ENCODE measurements at places on chromosomes 6 and 20.

GRCh38 chr6:35146453-35146852 is 5.3 kb upstream of the TCP11 start:
- no peak for DNase-seq

GRCh38 chr6:105872249-105872648 is 213.9 kb upstream of the PRDM1 start:
- DNase-seq: no peak

- DNase-seq: no peak
These were observed 20.4 kb downstream of the RAB23 start for GRCh38 chr6:57201718-57202117.

GRCh38 chr6:87259791-87260190 is 62.6 kb upstream of the SMIM8 start:
- no peak for DNase-seq

DNA sequence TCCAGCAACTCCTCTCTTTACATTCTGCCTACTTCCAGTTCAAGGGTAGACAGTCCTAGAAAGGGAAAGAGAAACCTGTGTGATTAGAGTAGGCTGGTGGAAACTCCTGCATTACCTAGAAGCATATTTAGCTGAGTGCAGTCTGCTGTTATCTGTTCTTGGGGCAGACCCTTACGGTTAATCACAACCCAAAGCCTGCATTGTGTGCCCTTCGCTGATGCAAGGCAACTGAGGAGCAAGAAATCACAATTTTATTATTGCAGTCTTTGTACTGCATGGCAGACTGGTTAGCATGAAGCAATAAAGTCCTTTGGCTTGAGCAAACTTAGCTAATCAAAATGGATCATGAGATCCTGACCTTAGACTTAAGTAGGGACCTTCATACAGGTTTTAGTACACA is 1.5 kb upstream of the GOPC start:
- no peak for DNase-seq

DNA sequence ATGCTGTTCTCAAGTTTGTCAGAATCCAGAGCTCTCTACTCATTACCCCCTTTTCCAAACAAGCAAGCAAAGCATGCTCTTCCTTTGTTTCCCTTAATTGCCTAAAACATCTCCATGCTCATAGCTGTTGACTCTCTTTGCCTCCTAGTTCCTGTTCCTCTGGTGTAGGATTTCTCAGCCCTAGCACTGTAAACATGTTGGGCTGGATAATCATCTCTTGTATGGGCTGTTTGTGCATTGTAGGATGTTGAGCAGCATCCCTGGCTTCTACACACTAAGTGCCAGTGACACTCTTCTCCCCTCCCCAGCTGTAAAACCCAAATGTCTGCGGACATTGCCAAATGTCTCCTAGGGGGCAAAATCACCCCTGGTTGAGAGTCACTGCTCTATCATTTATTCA is 14.0 kb downstream of the PPARD start:
- no peak for DNase-seq

DNA sequence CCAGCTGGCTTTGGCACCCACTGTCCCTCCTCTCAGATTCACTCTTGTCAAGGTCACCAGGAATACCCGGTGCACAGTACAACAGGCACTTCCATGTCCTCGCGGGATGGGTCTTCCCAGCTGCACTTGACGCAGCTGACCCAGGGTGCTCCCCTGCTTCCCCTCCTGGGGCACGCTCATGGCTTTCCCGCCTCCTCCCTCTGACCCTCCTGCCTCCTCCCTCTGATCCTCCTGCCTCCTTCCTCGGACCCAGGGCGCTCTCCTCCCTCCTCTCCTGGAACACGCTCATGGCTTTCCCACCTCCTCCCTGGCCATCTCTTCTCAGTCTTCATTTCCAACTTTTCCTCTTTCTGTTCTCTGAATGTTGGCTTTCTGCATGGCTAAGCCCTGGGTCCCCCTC is 42.1 kb downstream of the FAM209B start:
- DNase-seq: no peak

GRCh38 chr6:128333581-128334223 is 186.7 kb downstream of the PTPRK start:
- no peak for DNase-seq

DNA sequence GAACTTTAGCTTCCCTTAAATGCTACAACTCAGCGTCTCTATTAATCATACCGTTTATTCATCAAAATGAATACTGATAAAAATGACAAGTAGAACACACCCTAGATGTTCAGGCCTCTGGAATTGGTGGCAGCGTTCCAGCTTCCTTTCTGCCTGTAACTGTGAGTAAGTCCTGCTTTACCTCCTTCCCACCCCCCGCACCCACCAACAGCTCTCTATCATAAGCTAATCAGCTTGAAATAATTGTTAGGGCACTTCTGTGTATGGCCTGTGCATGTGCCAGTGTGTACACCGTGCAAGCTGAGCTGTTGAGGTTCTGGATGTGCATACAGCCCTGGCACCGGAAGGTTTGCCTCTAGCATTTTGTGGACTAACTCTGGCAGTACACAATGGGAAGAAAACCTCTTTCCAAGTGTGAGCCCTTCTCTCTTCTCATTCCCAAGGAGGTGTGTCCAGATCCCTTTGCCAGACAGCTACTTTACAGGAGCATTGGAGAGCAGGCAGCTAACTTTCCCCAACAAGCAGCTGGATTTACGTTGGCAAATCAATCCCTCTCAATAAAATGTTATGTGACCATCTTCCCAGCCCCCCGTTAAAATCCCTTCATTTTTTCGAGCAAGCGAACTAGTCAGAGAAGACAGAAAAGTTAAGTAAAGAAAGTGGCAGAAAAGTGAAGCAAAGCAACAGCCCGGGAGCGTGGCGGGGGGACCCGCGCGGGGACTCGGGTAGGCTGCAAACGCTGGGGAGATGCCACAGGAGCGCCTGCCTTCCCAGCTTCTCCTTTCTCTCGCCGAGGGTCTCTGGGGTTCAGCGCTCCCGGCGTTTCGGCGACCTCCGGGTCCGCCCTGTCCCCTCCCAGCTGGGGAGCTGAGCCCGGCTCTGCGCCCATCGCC is 803 bp upstream of the ADGRG6 start:
- no peak for DNase-seq

- no peak for DNase-seq
These were observed 180.1 kb upstream of the AKAP12 start for GRCh38 chr6:151059612-151060095.

GRCh38 chr20:19250346-19250745 is 37.9 kb downstream of the SLC24A3 start:
- DNase-seq: no peak

DNA sequence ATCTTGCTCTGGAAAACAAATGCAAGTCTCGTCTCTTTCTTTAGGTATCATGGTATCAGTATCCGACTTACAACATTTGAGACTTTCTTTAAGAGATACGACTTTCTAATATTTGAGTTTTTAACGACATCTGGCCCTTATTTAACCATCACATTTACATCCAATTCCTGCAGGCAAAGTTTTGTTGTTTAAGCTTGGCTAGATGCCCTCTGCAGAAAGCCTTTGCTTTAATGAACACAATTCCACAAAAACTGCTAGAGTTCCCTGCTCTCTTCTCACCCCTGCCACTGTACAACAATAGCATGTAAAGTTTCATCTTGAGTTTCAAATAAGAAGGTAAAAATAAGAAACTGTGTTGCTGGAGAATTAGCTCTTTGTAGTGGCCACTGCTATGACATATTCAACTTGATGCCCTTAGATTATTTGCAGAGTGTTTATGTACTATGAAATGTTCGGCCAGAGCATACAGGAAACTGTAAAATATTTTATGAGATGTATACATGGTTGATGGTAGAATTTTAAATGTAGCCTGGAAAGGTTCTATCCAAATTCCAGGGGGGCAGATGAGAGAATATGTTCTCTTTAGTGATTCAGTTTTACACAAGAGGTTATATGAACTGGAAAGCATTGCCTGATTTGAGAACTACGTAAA is 438.6 kb downstream of the CDC5L start:
- DNase-seq: no peak

DNA sequence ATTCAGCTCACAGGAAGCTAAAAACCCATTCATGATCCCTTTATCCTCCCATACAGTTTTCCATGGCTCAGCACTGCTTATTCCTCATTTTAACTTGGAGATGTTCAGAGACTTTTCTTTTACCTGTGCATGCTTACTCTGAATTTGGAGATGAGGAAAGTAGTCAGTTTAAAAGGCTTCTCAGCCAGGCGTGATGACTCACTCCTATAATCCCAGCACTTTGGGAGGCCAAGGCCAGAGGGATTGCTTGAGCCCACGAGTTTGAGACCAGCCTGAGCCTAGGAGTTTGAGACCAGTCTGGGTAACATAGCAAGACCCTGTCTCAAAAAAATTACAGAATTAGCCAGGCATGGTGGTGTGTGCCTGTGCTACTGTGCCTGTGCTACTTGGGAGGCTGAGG is 30.3 kb upstream of the TMEM217 start:
- DNase-seq: no peak

GRCh38 chr6:3227363-3228045 is at the start of gene TUBB2B:
Gene TUBB2B (minus strand): TSS chr6:3227653. CDS start chr6:3227543, 110 bp downstream.
- DNase-seq: no peak

GRCh38 chr6:46052479-46052878 is 36.8 kb upstream of the CLIC5 start:
- no peak for DNase-seq

- no peak for DNase-seq
These were observed 13.5 kb downstream of the MBOAT1 start for GRCh38 chr6:20198775-20199174.

DNA sequence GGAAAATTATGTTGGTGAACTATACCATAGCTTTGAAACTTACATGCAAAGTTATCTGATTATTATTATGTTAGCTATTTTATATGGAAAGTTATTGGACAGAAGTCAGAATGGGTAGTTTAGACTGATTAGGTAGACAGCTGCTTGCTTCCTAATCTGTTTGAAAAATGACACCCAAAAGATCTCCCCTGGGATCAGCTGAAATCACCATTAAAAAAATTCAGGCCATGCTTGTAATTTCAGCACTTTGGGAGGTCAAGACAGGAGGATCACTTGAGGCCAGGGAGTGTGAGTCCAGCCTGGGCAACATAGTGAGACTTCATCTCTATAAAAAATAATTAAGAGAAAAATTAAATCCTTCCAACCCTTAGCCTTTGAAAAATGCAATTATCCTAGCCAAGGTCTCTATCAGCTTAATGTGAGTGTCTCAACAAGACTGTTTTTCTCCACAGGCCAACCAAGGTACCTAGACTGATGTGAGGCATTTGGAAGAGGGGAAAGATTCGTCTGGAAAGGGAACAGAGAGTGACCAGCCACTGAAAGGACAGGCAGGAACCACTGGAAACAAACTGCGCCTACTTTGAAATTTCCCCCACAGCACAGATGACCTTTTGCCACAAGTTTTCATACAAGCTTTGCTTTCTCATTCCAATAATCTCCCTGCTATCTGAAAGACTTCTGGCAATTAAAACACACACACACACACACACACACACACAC is 232.3 kb downstream of the GMPR start:
- no peak for DNase-seq

- no peak for DNase-seq
These were observed 43.5 kb upstream of the FRMD1 start for GRCh38 chr6:168122521-168122920.

DNA sequence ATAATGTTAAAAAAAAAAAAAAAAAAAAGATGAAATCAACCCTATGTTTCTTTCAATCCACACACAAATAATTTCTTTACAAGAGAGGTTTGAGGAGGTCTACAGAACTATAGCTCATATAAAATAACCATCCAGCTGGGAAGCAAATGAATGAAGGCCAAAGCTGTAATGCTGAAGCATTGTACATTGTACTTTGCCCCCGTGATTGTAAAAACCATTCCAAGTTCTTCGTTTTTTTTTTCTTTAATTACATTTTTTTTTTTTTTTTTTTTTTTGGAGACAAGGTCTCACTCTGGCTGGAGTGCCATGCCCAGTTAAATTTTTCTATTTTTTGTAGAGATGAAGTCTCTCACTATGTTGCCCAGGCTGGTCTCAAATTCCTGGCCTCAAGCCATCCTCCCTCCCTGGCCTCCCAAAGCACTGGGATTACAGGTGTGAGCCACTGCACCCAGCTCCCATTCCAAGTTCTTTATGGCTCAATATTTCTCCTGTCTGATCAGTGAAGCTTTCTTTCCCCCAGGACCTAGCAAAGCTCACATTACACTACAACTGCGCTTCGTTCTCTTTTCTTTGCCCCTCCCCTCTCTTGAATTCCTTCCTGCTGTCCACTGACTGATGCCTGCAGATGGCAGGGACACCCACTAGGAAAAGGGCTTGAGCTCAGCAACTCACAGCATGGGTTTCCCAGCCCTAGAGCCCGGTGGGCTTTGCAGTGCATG is 53.0 kb upstream of the NOP56 start:
- DNase-seq: no peak

DNA sequence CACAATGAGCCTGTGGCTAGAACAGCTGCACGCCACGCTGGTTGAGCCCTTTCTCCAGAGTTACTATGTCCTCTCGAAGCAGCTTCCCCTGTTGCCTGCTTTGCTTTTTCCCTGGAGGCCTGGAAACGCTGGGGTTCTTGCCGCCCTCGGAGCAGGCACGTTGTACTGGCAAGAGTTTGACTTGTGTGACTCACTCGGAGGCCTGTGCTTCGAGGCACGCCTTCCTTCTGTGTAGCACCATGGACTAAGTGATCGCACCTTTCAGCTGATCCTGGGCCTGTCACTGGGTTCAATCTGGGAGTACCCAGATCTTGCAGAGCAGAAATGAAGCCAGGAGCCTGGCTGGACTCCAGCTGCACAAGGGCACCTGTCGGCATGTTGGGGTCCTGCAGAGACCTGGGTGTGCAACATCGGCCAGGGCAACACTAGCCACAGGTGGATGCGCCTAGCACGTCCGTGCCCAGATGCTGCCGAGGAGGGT is 5.2 kb downstream of the INSM1 start:
- no peak for DNase-seq

DNA sequence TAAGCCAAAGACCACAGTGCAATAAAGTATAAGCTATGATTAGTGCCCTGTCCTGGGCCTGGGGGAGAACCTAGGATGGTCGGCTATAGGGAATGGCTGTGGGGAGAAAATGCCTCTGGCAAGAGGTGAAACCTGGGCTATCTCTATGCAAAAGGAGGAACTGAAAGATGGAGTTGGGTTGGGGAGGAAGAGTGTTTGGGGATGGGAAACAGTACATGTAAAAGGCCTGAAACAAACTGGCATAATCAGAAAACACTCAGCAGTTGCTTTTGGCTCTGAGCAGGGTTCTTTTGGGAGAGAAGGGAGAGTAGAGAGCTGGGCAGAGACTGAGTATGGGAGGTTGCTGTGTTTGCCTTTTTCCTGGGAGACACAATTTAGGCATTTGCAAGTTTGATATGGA is 31.9 kb upstream of the FUCA2 start:
- DNase-seq: no peak

DNA sequence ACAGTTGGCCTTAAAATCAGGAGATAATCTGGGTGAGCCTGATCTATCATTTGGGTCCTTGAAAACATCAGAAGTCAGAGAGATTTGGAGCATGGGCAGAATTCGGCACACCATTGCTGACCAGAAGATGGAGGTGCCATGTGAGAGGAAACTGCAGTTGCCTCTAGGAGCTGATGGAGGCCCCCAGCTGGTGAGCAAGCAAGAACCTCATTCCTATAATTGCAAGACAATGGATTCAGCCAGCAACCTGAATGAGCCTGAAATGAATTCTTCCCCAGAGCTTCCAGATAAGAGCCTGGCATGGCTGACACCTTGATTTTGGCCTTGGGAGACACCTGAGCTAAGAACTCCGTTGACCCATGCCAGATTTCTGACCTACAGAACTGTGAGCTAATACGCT is 76.3 kb upstream of the FYN start:
- no peak for DNase-seq

- DNase-seq: no peak
These were observed 138.6 kb upstream of the MARCKS start for GRCh38 chr6:113718588-113718987.

All from cortex of kidney (tissue), 1 donor.